ENCODE measurements at places on chromosomes 3 and 15. TPM values are rescaled to one million over a fixed set of nuclear protein-coding genes. Genes with fewer than 3 reads are reported as not detected.

GRCh38 chr15:93088200-93088980, 621 bp downstream of the RGMA start:
- DNase-seq, result no peak

GRCh38 chr3:57956119-57956832, 51.9 kb upstream of the FLNB start:
- DNase-seq, result peak; percentile 80

HRG gene
- total RNA-seq, result not detected

DNA sequence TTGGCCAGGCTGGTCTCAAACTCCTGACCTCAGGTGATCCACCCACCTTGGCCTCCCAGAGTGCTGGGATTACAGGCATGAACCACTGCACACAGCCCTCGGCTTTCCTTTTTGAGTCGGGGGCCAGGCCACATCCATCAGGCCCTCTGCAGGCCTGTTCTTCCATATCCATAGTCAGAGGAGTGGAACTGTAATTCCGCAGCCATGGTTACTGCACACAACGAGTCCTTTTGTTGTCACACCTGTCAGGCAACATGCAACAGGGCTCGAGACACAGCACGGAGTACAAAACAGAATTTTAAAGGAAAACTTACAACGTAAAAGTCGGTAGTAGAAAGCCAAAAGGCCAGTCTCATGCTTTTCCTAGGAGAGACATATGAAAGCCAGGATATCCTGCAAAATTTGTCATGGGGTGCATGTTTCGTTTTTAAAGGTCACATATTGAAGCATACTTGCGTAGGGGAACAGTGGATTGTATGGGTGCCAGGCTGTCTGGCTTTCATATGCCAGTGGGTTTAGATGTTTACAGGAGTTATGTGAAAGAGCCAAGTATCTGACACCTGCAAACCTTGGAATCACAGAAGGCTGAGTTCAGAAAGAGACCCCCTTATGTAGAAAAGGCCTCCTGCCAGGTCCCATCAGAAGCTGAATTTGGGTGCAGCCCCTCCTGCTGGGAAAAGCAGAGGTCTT, 63.2 kb upstream of the LPP start:
- DNase-seq, result no peak

KIF15 gene
- 11.8 TPM for total RNA-seq

DNA sequence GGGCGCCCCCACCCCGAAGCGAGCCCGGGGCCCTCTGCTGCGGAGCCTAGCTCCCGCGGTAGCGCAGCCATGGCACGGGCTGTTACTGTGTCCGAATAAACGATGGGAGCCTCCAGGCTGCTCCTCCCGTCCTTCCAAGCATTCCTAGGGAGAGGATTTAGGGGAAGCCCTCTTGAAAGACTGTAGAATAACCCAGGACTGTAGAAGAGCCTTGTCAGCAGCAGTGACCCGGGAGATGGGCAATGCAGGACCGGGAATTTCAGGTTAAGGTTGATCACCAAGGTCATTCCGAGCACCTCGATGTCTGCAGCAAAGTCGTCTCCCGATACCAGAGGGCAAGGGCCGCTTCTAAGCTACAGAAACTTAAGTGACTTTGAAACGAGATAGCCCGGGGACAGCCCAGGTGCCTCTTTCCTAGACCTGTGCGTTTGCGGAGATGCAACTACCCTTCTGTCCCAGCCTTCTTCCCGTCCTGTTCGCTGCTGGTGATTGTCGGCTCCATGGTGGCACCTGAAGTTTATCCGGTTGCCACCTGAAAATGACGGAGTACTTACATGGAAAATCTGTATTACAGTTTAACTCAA, 753 bp upstream of the MYO5A start:
- DNase-seq, result no peak

All from epithelial cell of proximal tubule (primary cell).